ENCODE measurements at places on chromosomes 7 and 10.

DNA sequence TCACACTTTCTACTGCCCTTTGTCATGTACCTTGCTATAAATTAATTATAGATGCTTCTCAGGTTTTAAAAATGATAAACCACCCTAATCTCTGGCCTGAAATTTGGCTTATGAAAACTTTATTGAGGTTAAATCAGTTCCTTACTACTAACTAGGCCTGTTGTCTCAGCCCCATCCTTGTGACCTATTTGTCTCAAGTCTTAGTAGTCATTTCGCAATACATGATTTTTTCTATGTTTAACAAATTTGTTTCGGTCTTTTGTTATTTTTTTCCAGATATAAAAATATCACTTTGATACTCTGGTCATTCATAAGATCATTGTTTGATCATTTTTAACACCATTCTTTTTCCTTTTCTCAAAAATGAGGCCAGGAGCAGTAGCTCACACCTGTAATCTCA, 411.6 kb downstream of the GFRA1 start:
- no peak for DNase-seq

GRCh38 chr10:119667562-119668328, 16.6 kb downstream of the BAG3 start:
- no peak for DNase-seq

GRCh38 chr7:37245590-37245989, 203.1 kb downstream of the ELMO1 start:
- DNase-seq = no peak

DNA sequence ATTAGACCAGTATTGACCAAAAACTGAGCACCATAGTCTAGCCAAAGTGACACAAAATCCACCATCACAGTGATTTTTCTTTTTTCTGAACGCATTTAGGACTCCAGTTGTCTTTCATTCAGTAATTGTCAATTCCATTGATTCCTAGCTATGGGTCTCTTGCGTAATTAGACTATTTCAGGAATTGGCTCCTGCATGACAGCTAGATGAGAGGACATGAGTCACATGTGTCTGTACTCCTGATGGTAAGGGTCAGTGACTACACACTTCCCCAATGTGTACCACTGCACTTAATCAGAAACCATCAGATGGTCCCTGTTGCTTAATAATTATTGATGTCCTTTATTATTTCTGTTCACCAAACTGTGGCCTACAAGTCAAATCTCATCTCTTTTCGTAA, 469.5 kb downstream of the POM121L12 start:
- no peak for DNase-seq

DNA sequence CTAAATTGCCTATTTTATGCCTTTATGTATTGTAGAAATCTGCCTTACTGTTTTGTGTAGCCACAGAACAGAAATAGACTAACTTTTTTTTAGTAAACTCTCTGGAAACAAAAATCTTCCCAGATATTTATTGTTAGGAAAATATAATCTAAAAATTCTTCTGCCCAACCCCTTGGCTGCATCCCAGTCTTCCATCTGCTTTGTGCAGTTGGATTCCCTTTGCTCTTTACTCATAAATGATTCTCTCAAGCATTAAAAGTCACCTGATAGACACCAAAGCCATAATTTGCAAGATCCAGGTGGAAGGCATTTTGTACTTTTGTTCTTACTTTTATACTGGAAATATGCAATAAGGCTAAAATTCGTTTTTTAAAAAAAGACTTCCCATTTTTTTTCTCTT, 6.1 kb upstream of the CAV2 start:
- DNase-seq = no peak

- no peak for DNase-seq
Measured at GRCh38 chr7:39531818-39532217, 34.4 kb upstream of the YAE1 start.

GRCh38 chr7:51980812-51981211, 664.2 kb upstream of the COBL start:
- DNase-seq = no peak

DNA sequence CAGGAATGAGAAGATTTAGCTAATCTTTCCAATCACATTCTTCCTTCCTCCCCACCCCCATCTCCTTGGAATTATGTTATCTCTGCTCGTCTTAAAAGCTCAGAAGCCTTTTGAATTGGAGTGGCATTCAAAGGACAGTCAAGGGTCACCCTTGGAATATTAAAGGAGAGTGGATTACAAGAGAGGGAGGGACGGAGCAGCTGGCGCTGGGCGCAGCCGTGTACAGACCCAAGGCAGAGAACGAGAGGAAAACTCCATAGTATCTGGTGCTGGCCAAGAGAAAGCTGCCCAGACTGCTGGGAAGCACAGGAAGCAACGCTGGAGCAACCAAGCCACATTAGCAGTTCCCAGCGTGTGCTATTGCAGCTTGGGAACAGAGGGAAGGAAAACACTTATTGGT, 95.7 kb downstream of the POU6F2 start:
- no peak for DNase-seq

DNA sequence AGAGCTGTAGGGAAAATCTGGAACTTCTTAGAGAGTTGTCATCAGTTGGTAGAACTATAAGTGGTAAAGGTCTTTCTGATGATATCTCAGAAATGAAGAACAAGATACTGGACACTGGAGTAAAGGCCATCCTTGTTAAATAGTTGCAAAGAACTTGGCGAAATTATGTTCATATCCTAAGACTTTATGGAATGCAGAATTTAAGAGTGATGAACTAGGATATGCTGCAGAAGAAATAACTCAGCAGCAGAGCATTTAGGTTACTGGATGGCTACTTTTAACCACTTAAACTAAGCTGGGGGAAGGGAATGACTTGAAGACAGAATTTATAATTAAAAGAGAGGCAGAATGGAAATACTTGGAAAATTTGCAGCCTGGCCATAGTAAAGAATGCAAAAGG, 23.7 kb downstream of the PTEN start:
- DNase-seq = no peak

GRCh38 chr10:104342941-104343411, 4.7 kb upstream of the ITPRIP start:
- no peak for DNase-seq

GRCh38 chr7:42389697-42390096, 152.7 kb upstream of the GLI3 start:
- DNase-seq = no peak

DNA sequence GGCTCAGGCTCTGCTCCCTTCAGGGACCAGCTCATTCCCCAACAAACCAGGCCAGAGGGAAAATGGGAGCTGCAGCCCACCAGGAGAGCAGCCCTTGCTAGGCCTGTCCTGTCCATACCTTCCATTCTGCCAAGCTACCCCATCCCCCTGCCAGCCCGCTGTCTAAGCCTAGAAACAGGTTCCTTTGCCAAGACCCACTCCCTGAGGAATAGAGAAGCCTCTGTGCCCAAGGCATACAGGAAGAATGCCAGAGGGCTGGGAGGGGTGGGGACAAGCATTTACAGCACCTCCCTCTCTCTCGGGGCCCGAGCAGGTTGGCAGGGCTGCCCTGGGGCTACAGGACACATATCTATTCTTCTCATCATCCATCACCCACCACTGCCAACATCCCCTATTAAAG, 178.3 kb downstream of the GRID1 start:
- DNase-seq = no peak

DNA sequence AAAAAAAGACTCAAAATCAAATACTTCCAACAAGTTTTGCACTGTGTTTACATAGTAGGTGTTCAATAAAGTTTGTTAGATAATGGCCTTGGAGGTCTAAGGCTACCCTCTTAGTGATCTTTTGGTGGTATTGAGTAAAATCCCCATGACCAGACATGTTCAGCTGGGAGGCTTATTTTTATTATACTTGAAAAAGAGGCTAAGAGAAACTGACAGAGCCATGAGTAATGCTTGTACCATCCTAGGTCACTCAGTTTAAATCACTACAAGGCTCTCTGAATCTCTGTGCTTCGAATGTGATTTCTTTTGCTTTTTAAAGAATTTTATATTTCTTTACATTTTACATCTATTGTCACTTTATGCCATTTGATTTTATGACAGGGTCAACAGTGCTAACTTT, 90.5 kb downstream of the TWIST1 start:
- DNase-seq = no peak

Data from stimulated activated CD8-positive, alpha-beta memory T cell treated with anti-CD3 and anti-CD28 coated beads, Interleukin-7, amount 100 ng/mL, for 24 hours (primary cell).